Osteoblast (primary cell): ENCODE measurements at places on chromosomes 5 and 9. TPM values are rescaled to one million over a fixed set of nuclear protein-coding genes. Genes with fewer than 3 reads are reported as not detected.

DNA sequence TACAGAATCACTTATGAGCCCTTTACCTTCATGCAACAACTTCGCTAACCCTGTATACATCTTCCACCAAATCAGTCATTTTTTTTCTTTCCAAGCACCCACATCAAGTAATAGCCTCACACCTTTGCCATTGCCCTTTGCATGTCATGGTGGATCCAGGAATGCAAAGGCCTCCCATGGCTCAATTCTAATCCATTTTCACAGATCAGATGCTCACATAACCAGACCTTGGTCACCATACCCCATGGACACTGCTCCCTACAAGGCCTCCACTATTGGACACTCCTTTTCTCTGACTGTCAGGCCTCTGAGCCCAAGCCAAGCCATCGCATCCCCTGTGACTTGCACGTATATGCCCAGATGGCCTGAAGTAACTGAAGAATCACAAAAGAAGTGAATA lies 179.5 kb downstream of the RASEF start:
- no peak for DNase-seq

- DNase-seq = no peak
Measured at GRCh38 chr5:13186177-13186576, 758.3 kb downstream of the DNAH5 start.

- no peak for DNase-seq
Measured at GRCh38 chr5:8685704-8686103, 816.8 kb downstream of the MTRR start.

SLC36A3 gene
- total RNA-seq = not detected in 2 replicates
